RPMI7951 (cell line): ENCODE measurements at places on chromosomes 2 and 18. TPM values are rescaled to one million over a fixed set of nuclear protein-coding genes. Genes with fewer than 3 reads are reported as not detected.

The KCTD1 gene
- 17.8 and 19.2 TPM in 2 replicates for total RNA-seq

The ONECUT2 gene
- 0.10 and 0.12 TPM in 2 replicates for total RNA-seq

The DSC1 gene
- total RNA-seq, result not detected in 2 replicates

The INPP4A gene
- total RNA-seq, result 9.9 and 12.5 TPM in 2 replicates

The LMAN1 gene
- 112 and 124 TPM in 2 replicates for total RNA-seq

The DSG1 gene
- not detected in 2 replicates for total RNA-seq

The SNED1 gene
- total RNA-seq, result 63.7 and 65.5 TPM in 2 replicates
